ENCODE measurements at places on chromosomes 2 and 18.

DNA sequence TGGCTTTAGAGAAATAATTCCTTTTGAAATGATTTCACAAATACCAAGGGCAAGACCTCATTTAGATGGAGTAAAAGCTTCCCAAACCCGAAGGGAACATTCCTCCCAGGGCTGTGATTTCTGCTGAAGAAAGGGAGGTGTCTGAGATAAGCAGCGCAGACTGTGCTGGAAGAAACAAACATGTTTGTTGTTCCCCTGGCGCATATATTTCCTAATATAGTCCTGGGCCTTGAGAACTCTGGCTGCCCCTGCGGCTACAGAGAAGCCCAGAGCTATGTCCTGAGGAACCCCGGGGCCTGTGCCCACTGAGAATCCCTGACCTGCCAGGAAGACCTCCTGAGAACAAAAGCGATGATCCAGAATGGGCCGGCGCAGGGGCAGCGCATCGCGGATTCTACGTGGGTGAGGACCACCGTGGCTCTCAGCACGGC lies 372.6 kb upstream of the NT5C1B start:
- no peak for DNase-seq

GRCh38 chr2:71607151-71607889 lies 154.0 kb downstream of the DYSF start:
- DNase-seq = no peak

GRCh38 chr2:138239902-138240491 lies 261.6 kb upstream of the SPOPL start:
- DNase-seq = no peak

DNA sequence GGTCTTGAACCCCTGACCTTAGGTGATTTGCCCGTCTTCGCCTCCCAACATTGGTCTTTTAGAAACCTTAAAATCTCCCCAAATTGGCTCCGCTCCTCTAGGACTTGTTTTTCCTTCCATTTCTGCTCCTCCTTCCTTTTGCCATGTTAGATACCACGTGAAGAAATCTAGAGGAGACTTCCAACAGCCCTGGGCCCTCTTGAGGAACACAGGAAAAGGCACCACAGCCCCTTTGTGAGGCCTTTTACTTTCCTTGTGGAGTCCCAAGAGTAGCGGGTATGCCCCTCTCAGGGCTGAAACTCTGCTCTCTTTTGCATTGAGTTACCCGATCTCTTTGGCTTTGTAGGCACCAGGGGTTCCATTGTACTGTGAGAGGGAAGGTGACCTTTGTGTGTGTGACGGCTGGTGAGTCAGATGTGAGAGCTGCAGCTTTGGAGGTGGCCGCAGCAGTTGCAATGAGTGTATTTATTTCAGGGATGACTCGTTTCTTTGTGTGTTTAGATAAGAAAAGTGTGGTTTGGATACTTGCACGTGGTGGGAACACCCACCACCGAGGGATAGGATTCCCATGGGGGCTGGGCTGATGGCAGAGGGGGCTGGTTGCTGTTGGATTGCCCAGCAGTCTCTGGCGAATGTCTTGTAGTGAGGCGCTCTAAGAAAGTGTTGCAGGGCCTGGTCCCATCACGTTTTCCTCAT lies 218.4 kb upstream of the HS6ST1 start:
- DNase-seq = no peak

DNA sequence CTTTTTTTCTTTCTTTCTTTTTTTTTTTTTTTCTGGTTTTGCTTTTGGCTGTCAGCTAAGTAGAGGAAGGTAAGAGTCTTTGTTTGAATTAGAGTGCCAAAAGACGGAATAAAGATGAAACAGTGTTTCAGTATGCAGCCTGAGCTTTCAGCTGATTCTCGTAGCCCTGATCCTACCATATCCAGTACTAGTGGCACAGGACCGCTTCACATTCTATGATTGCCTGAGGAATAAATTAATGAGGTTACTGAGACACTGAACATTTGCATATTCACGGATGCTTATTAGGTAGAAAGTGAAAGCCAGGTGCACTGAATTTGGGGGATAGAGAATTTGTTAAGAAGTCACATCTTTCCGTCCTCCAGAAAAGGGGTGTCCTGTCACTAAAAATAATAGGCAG lies 421.5 kb upstream of the POU3F3 start:
- no peak for DNase-seq

DNA sequence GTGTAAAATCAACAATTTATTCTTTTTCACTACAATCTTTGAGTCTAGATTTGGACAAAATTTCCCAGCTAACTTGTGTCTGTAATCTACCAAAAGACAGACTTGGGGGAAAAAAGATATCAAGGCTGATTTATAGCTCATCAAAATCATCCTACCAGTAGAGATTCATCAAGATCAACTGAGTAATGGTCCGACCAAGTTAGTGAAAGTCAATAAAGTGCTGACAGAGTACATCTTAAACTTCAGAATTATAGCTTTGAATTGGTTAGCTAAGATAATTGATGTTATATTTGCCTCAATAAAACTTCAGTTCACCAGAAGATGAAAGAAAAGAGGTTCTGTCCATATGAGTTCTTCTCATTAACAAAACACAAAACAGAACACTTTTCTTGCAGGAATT lies 207.1 kb upstream of the KYNU start:
- no peak for DNase-seq

DNA sequence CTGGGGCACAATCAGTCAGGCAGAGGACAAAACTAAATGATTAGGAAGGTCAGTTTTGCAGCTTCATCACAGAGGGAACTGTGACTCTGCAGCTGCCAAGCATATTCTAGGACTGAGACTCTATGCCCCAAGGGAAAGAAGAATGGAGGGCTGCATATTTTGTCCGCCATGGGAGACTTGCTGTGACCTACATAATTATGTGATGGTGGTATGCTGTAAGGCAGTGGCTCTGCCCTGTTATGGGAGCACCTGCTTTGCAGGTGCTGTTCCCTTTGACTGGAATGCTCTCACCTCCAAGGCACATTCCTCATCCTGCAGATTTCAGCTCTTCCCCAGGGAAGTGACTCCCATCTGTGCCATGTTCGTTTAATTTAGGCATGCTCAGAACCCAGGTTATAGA lies 261.9 kb upstream of the EPHA4 start:
- no peak for DNase-seq

Measured in activated T-helper 9 cell treated with anti-CD3 and anti-CD28 coated beads, Interleukin-2, amount 50 U/mL, for 16 hours (primary cell).